ENCODE measurements at places on chromosomes 7 and 10.

GRCh38 chr10:75399461-75400162, 2.0 kb downstream of the ZNF503 start:
- peak; percentile 46 for DNase-seq

- no peak for DNase-seq
Measured at GRCh38 chr7:100024020-100024619, 8.7 kb downstream of the ZKSCAN1 start.

DNA sequence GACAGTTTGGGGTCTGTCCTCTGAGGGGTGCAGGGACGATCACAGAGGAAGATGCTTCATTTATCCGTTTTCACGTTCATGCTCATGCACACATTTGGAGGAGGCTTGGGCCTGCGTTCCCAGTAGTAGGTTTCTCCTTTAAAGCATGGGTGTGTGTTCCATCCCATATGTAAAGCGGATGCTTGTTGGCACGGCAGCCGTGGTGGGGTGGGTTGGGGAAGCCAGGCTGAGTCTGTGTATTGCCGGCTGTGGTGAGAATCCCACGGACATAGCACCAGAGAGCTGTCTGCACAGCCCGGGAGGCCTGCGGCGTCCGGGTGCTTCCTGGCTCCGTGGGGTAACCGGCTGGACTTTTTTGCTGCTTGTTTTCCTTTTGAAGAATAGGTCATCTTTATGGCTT, 440 bp downstream of the JAKMIP3 start:
- DNase-seq = no peak

DNA sequence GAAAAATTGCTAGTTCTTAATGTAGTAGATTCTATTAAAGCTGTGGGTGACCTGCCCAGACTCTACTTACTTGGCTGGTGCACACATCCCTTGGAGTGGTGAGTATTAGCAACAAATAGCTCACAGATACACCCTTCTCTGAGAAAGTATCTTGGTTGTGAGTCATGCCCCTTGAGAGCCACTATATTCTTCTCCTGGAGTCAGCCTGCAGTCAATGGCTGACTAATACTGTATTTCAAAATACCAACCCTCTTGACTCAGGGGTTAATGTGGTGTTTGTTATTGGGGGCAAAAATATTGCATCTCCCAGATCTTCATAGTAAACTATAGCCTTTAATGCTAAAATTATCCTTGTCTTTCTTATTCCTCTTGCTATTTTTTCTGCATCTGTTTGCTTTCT, 354.9 kb downstream of the BMPER start:
- DNase-seq = no peak

GRCh38 chr10:70260259-70260658, 23.5 kb downstream of the NPFFR1 start:
- no peak for DNase-seq

GRCh38 chr10:79445977-79446757, 743 bp upstream of the ZCCHC24 start:
- DNase-seq = peak; percentile 54

- DNase-seq = no peak
Measured at GRCh38 chr7:112167147-112167546, 39.1 kb downstream of the DOCK4 start.

DNA sequence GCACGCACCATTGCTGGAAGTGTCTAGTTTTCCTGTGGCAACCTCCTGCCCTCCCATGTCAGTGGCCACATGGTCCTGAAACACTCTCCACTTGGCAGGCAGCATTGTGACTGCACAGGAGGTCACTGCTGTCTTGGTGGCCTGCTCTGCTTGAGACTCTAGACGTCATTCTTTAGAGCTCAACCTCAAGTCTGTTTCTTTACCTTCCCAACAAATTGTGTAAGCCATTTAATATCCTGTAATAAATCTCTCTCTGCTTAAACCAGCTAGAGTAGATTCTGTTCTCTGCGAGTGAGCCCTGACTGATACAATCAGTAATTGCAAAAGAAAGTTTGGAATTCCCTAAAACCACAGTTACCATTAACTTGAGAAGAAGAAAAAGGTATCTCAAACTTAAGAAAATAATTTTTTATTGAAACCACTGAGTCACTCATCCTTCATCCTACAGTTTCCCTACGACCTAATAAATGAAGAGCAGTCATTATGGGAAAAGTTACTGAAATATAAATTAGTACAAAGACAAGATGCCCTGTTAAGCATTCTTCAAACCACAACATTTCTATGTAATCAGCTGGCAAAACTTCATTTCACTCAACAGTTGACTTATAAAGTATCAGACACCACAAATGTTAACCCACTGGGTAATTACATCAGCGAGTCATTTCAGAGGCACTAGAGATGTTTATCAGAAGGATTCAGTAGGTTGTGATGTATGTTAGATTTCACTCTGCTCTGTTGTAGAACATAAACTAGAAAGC, 18.0 kb downstream of the SLC25A13 start:
- no peak for DNase-seq

GRCh38 chr7:29043576-29043975, 85.4 kb upstream of the TRIL start:
- no peak for DNase-seq

- DNase-seq = no peak
Measured at GRCh38 chr10:95441547-95441923, 119.6 kb downstream of the SORBS1 start.

GRCh38 chr7:48438206-48438605, 266.9 kb downstream of the ABCA13 start:
- no peak for DNase-seq

- no peak for DNase-seq
Measured at GRCh38 chr7:115561335-115562110, 469.0 kb downstream of the TFEC start.

DNA sequence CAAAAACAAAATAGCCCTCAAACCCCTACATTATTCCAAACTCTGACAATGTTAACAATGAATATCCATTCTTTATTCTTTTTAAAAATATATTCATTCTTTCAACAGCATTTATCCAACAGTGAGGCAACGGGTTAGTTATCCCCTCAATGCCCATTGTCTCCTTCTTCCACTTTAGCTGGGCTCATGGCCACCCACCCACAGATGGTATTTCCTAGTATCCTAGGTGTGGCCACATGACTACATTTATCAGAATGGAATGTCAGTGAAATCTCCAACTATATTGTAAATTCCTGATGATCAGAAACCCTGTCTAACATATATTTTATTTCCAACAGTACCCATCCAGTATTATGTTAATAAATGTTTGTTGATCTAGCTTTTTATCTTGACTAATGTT, 13.6 kb downstream of the HOXA1 start:
- no peak for DNase-seq

DNA sequence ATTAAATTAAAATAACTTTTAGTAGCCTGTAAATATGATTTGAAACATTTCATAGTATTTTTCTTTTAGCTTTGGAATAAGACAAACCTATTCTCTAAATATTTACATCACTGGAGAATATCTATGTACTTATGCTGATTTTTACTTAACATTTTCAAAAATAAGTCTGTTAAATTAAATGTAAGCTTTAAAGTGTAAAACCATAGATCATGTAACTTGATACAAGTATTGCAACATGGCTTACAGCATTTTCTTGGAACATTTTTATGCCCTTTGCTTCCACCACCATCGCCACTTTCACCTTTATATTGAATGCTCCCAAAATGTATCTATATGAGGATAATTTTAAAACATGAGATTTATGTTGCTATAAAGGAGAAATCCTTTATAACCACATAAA, 427.1 kb downstream of the GFRA1 start:
- DNase-seq = no peak

GRCh38 chr7:130982160-130982638, 248.2 kb upstream of the KLF14 start:
- peak; percentile 9 for DNase-seq

- peak; percentile 47 for DNase-seq
Measured at GRCh38 chr10:561721-562120, 127.7 kb downstream of the DIP2C start.

DNA sequence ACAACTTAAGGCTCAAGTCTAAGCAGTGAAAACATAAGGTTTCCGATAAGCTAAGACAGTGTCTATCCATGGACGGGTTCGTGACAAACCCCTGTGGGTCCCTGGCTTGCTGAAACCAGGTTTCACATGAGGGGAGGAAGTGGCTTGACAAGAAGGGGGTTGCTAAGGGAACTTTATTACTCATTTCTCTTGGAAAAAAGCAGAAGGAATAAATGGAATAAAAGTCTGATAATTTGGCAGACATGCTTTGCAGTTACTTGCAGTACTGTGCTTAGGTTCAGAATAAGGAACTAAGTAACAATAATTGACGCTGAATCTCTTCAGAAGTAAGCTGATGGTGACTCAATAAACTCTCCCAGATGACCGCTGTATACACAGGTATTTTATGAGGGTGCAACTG, 34.7 kb downstream of the RBM17 start:
- DNase-seq = no peak

DNA sequence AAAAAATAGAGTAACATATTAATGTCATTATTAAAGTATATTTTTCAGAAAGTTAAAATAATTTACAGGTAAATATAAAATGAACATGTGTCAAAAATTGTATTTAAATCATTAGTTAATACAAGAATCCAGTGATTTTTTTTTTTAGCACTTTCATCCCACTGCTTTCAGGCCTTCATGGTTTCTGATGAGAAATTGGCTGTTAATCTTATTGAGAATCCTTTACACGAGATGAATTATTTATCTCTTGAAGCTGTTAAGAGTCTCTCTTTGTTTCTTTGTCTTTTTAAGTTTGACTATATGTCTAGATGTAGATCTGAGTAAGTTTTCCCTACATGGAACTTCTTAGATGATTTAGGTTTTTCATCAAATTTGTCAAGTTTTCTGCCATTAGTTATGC, 578.5 kb upstream of the KCND2 start:
- no peak for DNase-seq

GRCh38 chr7:136857573-136857972, 10.9 kb upstream of the CHRM2 start:
- DNase-seq = no peak

DNA sequence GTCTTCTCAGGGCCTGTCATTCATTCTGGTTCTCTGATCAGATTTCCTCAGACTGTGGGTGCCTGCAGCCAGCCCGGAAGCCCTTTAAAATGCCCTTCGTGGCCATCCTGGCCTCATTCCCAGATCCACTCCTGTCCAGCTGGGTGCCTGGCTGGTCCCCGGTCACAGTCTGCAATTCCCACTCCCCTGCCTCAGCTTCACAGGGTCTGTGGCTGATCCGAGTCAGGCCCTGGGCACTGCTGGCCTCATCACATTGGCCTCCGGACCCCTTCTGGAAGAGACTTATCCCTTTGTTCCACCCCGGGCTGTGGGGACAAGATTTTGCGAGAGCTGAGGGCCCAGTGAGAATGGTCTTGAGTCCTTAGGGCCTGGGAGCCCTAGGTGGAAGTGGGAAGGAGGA, 12.1 kb downstream of the DOCK1 start:
- DNase-seq = no peak

DNA sequence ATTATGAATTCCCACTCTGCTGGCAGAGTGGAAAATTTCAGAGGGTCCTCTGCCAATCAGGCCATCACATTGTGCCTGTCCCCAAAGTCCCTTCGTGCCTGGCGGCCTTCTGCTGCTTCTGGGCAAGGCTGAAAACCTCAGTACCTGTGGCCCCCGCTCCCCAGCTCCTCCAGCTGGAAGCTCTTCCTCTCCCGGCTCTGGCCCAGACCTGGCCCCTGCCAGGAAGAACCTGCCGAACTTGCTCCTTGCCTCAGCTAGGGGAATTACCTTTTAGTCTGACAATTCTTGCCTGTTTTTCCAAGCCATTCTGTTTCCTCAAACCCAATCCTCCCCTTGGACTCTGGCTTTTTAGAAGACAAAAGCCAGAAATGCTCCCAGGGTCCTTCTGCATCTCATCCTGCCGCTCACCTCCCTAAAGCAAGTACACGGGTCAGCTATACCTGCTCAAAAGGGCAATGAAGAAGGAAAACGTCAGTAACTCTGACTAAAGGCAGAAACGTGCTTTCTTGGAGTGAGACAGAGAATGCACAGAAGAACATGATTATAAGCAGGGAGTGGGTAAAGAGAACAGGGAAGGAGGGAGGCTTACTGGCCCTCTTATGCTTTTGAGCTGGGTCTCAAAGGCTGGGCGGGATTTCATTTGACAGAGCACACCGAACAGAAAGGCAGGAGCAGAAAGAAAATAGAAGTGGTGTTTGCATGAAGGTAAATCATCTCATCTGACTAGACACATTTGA, 28.1 kb upstream of the TRIL start:
- DNase-seq = no peak

DNA sequence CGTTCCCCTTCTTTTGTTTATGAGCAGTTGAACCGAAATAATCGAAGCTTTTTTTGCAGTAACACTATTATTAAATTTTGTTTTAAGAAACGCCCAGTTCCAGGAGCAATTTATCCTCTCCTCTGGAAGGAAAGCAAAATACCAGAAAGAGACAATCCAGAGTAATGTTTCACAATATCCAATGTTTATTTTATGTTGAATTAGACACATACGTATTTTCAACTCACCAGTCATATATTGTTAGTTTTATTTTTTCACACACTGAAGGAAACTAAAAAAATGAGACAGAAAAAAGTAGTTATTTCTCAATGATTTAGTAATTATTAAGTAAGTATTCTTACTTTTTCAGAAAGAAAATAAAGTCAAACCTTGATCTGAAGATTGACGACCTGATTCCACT, 85.1 kb downstream of the MYOF start:
- no peak for DNase-seq

DNA sequence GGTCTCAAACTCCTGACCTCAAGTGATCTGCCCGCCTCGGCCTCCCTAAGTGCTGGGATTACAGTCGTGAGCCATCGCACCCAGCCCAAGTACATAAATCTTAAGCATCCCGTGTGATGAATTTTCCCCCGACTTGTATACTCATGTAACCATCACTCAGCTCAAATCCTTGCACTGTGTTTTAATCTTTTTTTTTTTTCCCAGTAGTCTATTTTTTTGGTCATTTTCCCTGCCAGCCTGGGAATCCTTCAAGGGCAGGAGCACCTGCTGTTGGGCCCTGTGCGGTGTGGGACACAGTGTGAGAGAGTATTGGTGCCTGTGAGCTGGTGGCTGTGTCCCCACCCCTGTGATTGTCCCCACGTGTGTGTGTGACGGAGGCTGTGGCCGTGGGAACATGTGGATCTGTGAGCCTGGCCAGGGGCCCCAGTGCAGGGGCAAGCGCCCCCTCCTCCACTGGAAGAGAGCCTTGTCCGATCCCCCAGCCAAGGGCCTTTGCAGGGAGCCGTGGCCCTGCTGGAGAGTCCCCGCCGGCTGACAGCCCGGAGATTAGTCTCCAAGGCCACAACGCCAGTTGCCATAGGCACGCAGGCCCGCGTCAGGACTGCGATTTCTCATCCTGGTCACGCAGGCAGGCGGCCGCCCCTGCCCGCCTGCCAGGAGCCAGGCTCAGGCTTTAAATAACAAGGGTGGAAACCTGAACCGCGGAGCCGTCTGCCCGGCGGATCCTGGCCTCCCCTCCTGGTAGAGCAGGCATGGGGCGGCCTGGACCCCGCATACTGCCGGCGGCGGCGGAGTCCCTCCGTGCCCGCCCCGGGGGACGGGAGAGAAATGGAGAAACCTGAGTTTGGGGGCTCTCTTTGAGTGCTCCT, 26.5 kb downstream of the GTF2IRD1 start:
- peak; percentile 68 for DNase-seq

- no peak for DNase-seq
Measured at GRCh38 chr10:2020836-2021235, 283.5 kb upstream of the ADARB2 start.
